ENCODE measurements at places on chromosomes 2 and 18. TPM values are rescaled to one million over a fixed set of nuclear protein-coding genes. Genes with fewer than 3 reads are reported as not detected.
A peak's percentile ranks its signal among the peaks of the same experiment; 100 is the strongest.

RPRM gene
- 2.1 TPM for total RNA-seq

ASPRV1 gene
- 0.27 TPM for total RNA-seq

FAP gene
- 2.1 TPM for total RNA-seq

TEKT4 gene
- total RNA-seq, result not detected

SPP2 gene
- total RNA-seq, result not detected

- peaks cover 10% of the 10 kb centered on the region for H3K36me3 ChIP-seq
- H3K27ac ChIP-seq, result peak overlapping the region; percentile 66
- no peaks in the 10 kb centered on the region for H3K27me3 ChIP-seq
- H3K4me1 ChIP-seq, result peaks cover 78% of the 10 kb centered on the region
- no peak overlapping the region for H3K4me3 ChIP-seq
These were observed 99.4 kb upstream of the PPP1CB start for GRCh38 chr2:28652217-28652616.

- H3K4me1 ChIP-seq, result peaks cover 23% of the 10 kb centered on the region
- no peak overlapping the region for H3K27ac ChIP-seq
- H3K36me3 ChIP-seq, result peaks cover 13% of the 10 kb centered on the region
- H3K27me3 ChIP-seq, result no peaks in the 10 kb centered on the region
- DNase-seq, result no peak
These were observed 39.1 kb downstream of the FOSL2 start for GRCh38 chr2:28431741-28432140.

- no peaks in the 10 kb centered on the region for H3K4me1 ChIP-seq
- H3K27ac ChIP-seq, result no peak overlapping the region
- no peak overlapping the region for H3K4me3 ChIP-seq
- peaks cover 41% of the 10 kb centered on the region for H3K27me3 ChIP-seq
- no peak for DNase-seq
- no peaks in the 10 kb centered on the region for H3K36me3 ChIP-seq
These were observed 1.1 kb upstream of the HOXD9 start for GRCh38 chr2:176121190-176122051.

- no peaks in the 10 kb centered on the region for H3K36me3 ChIP-seq
- H3K27me3 ChIP-seq, result peaks cover 35% of the 10 kb centered on the region
- H3K4me3 ChIP-seq, result no peak overlapping the region
- no peak overlapping the region for H3K27ac ChIP-seq
- H3K4me1 ChIP-seq, result no peaks in the 10 kb centered on the region
These were observed 153.9 kb upstream of the LGALSL start for GRCh38 chr2:64300066-64300465.

DNA sequence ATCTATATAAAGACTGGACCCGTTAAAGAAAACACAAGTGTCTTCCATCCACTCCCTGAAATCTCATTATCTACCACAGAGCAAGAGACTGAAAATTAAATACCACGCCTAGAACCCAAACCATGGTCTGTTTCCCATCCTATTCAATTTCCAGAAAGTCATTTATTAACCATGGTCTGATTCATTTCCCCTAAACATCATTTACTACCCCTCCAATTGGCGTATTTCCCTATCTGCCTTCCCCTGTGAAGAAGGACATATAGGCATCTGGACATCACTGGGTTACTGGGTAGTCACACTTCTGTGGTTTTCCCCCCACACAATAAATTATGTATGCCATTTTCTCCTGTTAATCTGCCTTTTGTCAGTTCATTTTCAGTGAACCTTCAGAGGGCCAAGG lies 30.8 kb downstream of the CCDC93 start:
- peaks cover 23% of the 10 kb centered on the region for H3K36me3 ChIP-seq
- no peaks in the 10 kb centered on the region for H3K27me3 ChIP-seq
- DNase-seq, result no peak
- H3K27ac ChIP-seq, result no peak overlapping the region

- H3K36me3 ChIP-seq, result peaks cover 18% of the 10 kb centered on the region
- no peaks in the 10 kb centered on the region for H3K27me3 ChIP-seq
- peaks cover 68% of the 10 kb centered on the region for H3K4me1 ChIP-seq
- no peak overlapping the region for H3K4me3 ChIP-seq
- H3K27ac ChIP-seq, result peak overlapping the region; percentile 99
These were observed 318.8 kb downstream of the RND3 start for GRCh38 chr2:150168595-150169236.

- H3K27me3 ChIP-seq, result peaks cover 85% of the 10 kb centered on the region
- H3K4me3 ChIP-seq, result no peak within 1 kb of the TSS
- H3K36me3 ChIP-seq, result no peaks in the 10 kb centered on the region
- no peak for DNase-seq
- peaks cover 15% of the 10 kb centered on the region for H3K4me1 ChIP-seq
These were observed at the start of gene CXCR1 for GRCh38 chr2:218166791-218167190. Gene CXCR1, minus strand, starts transcription at chr2:218166962. Its CDS starts 1,751 bp downstream, at chr2:218165211.

DNA sequence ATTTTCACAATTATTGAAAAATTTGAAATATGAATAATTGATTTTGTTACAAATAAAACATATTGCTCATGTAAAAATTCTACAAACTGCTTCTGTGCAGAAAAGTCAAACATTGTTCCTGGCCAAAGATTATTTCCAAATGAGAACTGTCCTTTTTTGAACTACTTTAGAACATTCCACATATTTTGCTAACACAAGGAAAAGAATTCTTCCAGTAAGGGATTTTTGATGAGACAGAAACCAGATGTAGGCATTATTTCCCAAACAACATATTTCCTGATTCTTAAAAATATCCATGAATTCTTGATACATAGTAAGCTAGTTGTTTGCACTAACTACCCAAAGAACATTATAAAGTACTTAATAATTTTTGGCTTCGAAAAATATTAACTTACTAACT lies 715.2 kb downstream of the CCDC85A start:
- H3K4me3 ChIP-seq, result no peak overlapping the region
- no peaks in the 10 kb centered on the region for H3K4me1 ChIP-seq
- no peak for DNase-seq
- H3K36me3 ChIP-seq, result no peaks in the 10 kb centered on the region
- no peak overlapping the region for H3K27ac ChIP-seq
- no peaks in the 10 kb centered on the region for H3K27me3 ChIP-seq

DNA sequence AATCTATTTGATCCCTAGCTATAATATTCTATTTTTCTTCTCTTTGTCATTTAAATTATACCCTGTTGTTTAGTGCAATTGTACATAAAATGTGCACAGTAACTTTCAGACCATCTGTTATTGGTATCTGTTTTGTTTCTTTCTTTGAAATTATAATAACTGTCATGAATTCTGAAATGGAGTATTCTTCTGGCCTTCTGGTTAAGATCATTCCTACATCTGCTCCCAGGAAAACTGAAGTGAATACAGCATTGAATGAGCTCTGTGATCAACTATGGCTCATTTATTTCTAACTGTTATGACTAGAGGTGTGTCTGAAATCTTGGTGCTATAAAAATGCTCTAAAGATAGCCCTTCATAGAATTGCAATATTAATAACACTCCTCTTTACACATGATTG lies 788.4 kb upstream of the TMEFF2 start:
- H3K4me3 ChIP-seq, result no peak overlapping the region
- H3K27ac ChIP-seq, result no peak overlapping the region
- no peaks in the 10 kb centered on the region for H3K4me1 ChIP-seq
- DNase-seq, result no peak
- H3K36me3 ChIP-seq, result no peaks in the 10 kb centered on the region

GRCh38 chr2:175941699-175942098 lies 60.4 kb downstream of the LNPK start:
- H3K4me1 ChIP-seq, result no peaks in the 10 kb centered on the region
- DNase-seq, result no peak
- no peak overlapping the region for H3K4me3 ChIP-seq
- H3K36me3 ChIP-seq, result no peaks in the 10 kb centered on the region

GRCh38 chr2:235390816-235391194 lies 103.0 kb upstream of the AGAP1 start:
- no peak overlapping the region for H3K4me3 ChIP-seq
- no peak overlapping the region for H3K27ac ChIP-seq
- H3K27me3 ChIP-seq, result peaks cover 16% of the 10 kb centered on the region

GRCh38 chr2:186328838-186329237 lies 157.2 kb upstream of the ZC3H15 start:
- no peak overlapping the region for H3K4me3 ChIP-seq
- DNase-seq, result no peak
- peaks cover 9% of the 10 kb centered on the region for H3K4me1 ChIP-seq
- H3K27me3 ChIP-seq, result no peaks in the 10 kb centered on the region
- H3K36me3 ChIP-seq, result peaks cover 5% of the 10 kb centered on the region

GRCh38 chr18:75139226-75139911 lies 69.6 kb downstream of the PTGR3 start:
- no peaks in the 10 kb centered on the region for H3K36me3 ChIP-seq
- H3K4me3 ChIP-seq, result no peak overlapping the region
- no peak overlapping the region for H3K27ac ChIP-seq
- H3K27me3 ChIP-seq, result peaks cover 25% of the 10 kb centered on the region
- H3K4me1 ChIP-seq, result no peaks in the 10 kb centered on the region

- H3K36me3 ChIP-seq, result no peaks in the 10 kb centered on the region
- no peak for DNase-seq
- no peak overlapping the region for H3K27ac ChIP-seq
- H3K4me3 ChIP-seq, result no peak overlapping the region
- H3K27me3 ChIP-seq, result no peaks in the 10 kb centered on the region
- H3K4me1 ChIP-seq, result no peaks in the 10 kb centered on the region
These were observed 43.2 kb downstream of the SP140 start for GRCh38 chr2:230268606-230269243.

DNA sequence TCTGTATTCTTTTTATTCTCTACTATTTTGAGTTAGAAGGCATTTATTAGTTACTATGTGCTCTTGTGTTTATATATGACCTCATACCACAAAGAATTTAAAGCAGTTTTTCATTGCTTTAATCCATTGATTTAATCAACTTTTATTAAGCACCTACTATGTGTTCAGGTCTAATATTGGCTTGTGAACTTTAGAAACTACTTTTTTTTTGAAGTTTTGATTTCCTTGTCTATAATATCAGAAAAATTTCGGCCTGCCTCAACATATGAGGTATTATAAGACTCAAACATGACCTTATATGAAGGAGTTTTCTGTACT lies 117.7 kb downstream of the ZNF521 start:
- H3K4me1 ChIP-seq, result no peaks in the 10 kb centered on the region
- no peak for DNase-seq
- peaks cover 28% of the 10 kb centered on the region for H3K27me3 ChIP-seq
- H3K27ac ChIP-seq, result no peak overlapping the region

- H3K4me1 ChIP-seq, result no peaks in the 10 kb centered on the region
- H3K36me3 ChIP-seq, result no peaks in the 10 kb centered on the region
- no peak overlapping the region for H3K4me3 ChIP-seq
- H3K27me3 ChIP-seq, result peaks cover 18% of the 10 kb centered on the region
- DNase-seq, result no peak
- H3K27ac ChIP-seq, result no peak overlapping the region
These were observed 21.1 kb upstream of the KCNG2 start for GRCh38 chr18:79776674-79777073.

DNA sequence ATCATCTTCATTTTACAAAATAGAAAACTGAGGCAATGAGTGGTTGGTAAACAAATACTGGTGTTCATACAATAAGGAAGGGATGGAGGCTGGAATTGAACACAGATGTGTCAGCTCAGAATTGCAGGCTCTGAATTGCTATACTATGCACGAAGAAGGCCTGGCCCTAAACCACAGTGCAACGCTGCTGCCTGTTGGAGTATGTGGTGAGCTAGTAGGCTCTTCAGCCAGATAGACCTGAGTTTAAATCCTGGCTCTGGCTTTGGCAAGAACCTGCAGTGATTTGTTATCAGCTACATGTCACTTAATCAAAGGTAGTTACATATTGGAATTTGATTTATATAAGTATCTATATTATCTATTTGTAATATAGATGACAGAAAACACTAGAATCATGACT lies 1602.4 kb upstream of the CELF4 start:
- no peaks in the 10 kb centered on the region for H3K36me3 ChIP-seq
- no peak for DNase-seq
- H3K4me3 ChIP-seq, result no peak overlapping the region
- H3K27ac ChIP-seq, result no peak overlapping the region

- no peak overlapping the region for H3K4me3 ChIP-seq
- H3K27me3 ChIP-seq, result no peaks in the 10 kb centered on the region
- DNase-seq, result no peak
These were observed 447.3 kb downstream of the XIRP2 start for GRCh38 chr2:167335541-167335992.

Data from Calu3 (cell line).